ENCODE measurements at places on chromosomes 13 and 19.

DNA sequence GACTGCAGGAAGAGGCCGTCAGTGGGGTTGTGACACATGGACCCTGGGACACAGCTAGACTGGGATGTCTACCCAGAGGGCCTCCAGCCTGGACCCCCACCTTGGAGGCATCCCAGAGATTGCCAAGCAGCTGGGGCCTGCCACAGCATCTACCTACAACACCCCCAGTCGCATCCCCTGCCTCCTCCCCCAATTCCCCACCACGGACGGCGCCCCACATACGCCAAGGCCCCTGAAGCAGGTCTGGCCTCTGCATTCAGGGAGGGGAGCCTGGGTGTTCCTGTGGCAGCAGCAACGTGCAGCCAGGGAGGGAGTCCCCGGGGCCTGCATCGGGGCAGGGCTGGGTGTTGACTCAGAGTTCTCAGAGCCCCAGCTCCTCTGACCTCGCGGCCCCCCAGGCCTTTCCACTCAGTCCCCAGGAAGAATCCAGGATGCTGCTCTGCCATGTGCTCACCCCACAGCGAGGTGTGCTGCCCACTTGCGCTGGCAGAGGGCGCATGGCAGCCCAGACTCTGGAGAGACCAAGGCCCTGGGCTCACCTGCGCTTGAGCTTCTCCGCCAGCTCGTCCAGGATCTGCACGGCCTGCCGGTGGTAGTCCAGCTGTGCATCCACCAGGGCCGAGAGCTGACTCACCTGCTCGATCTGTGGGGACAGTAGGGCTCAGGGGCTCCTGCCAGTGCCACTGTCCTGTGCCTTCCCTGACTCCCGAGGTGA lies 19.6 kb downstream of the MPND start:
- no peak for DNase-seq

DNA sequence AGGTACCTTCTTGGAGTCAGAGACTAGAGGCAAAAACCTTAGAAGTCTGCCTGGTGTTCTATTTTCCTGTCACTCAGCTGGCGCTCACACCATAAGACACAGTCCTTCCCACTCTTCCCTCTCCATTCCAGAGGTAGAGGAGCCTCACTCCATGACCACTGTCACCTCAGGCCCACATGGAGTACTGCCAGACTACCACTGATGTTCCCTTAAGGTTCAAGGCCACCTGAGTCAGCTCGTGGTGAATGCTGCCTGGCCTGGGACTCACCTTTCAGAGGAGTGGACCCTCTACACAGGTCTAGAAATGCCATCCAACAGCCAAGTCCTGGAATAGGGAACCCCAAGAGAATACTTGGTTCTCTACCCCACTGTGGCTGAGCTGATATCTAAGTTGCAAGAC lies 29.9 kb downstream of the RGCC start:
- DNase-seq: no peak

DNA sequence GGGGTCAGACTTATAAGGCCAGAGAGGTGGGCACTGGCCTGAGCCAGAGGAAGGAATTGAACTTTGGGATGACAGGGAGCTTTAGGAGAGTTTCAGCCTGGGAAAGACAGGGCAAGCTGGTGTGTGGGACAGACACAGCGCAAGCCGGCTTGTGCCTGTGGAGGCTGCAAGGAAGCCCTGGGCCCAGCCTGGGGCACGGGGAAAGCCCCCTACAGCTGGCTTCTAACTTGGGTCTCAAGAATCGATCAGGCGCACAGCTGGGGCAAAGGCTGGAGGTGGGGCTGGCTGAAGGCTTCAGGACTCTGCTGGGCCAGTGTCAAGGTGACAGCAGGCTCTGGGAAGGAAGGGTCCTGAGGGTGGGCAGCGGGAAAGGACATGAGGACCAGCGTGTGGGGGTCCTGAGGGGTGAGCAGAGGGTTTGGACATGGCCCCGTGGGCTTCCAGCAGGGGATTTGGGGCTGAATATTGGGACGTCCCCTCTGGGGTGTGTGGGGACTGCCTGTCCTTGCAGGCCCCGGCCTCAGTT lies 3.0 kb downstream of the PTOV1 start:
- DNase-seq: no peak

GRCh38 chr13:113823771-113824170 lies 40.1 kb downstream of the GAS6 start:
- no peak for DNase-seq

GRCh38 chr13:23007426-23007825 lies 173.4 kb upstream of the SGCG start:
- DNase-seq: peak; percentile 33

DNA sequence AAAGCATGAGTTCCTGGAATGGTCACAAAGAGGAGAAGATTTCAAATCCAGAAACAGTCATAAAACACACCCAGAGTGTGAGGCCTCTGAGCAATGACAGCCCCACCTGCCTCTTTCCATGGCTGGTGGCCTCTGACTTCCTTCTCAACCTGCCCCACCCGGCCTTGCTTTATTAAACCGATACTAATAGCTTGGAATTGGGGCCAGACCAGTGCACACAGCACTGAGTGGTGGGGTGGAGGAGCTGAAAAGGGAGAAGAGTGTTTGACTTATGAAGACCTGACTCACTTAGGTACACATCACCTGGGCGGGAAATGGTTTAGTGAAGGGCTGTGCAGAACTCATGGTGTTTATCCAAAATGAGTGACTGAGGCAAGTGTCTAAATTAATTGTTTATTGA lies 20.7 kb upstream of the CEACAM6 start:
- no peak for DNase-seq

GRCh38 chr13:50136226-50136625 lies 121.0 kb downstream of the KCNRG start:
- DNase-seq: no peak

DNA sequence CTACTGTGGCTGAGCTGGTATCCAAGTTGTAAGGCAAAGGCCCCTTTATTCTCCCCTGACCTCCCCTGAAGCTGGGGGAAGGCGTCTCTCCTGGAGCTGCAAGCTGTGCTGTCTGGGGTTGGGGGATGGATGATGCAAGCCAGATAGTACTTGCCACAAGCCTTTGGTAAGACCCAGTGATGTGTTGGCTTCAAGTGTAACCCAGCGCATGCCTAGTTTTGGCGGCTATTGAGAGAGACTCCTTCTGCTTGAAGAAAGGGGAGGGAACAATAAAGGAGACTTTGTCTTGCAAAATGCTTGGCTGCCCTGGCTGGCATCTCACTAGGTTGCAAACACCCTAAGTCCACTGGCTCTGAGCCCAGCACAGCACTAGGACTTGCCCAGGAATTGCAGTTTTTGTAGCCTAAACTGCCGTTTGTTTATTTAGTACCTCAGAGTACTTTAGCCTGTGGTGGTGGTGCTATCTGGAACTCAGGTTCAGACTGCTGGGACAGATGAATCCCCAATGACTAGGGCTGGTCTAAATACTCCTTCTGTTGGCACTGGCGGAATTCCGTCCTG lies 108.2 kb downstream of the TNFSF13B start:
- no peak for DNase-seq

DNA sequence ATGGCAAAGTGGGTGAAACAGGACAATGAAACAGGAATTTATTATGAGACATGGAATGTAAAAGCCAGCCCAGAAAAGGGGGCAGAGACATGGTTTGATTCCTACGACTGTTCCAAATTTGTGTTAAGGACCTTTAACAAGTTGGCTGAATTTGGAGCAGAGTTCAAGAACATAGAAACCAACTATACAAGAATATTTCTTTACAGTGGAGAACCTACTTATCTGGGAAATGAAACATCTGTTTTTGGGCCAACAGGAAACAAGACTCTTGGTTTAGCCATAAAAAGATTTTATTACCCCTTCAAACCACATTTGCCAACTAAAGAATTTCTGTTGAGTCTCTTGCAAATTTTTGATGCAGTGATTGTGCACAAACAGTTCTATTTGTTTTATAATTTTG lies 8.6 kb downstream of the CLN5 start:
- no peak for DNase-seq

GRCh38 chr19:36931684-36932083 lies 15.6 kb downstream of the ZNF568 start:
- no peak for DNase-seq

DNA sequence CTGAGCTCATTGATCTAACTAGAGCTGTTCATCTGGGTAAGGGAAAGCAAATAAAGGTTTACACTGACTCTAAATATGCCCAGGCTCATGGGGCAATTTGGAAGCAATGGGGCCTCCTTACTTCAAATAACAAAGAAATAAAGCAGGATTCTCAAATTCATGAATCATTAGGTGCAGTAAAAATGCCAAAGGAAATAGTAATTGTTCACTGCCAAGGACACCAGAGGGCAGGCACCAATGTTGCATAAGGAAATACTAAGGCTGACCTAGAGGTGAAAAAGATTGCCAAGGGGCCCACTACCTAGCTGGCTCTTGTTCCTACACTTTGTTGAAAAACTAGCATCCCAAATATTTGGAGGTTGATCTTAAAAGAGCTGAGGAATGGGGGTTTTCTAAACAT lies 1686.7 kb upstream of the MIR17HG start:
- no peak for DNase-seq

GRCh38 chr13:79898202-79898826 lies 417.4 kb downstream of the NDFIP2 start:
- no peak for DNase-seq

- DNase-seq: no peak
These were observed 14.4 kb upstream of the PLEKHF1 start for GRCh38 chr19:29650772-29651387.

DNA sequence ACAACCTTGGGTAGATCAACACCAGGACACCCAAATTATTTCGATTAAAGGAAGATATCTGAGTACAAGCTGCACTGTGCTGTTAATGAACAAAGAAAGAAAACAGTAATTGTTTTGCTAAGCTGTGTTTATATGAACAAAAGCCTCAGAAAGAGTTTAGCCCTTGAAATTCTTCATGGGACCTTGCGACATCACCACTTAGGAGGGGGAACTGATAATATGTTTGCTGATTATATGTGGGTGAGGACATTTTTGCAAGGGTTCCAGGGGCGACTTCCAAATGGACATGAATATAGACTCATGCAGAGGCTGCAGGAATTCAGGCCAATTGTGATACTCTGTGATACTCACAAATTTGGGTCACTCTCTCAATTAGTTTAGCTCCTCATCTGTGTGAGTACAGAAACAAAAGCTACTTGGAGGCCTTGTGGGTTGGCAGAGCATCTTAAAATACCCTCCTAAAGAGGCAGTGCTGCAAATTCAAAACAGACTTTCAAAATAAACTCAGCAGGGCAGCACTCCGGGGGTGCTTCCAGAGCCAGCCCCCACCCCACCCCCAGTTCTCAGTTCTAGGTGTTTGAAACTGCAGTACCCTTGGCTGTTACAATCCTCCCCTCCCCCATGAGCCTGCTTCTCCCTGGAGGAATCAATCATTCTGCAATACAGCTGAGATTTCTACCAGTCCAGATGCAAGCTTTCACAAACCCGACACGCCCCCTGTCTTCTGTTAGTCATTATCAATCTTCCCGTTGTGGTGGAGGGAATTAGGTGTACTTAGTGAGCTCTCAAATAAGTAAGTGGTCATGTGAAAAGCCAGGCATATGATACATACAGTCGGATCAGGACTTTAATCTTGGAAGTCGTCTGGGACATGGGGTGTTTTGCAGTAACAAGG lies 97.0 kb upstream of the MBNL2 start:
- DNase-seq: no peak

DNA sequence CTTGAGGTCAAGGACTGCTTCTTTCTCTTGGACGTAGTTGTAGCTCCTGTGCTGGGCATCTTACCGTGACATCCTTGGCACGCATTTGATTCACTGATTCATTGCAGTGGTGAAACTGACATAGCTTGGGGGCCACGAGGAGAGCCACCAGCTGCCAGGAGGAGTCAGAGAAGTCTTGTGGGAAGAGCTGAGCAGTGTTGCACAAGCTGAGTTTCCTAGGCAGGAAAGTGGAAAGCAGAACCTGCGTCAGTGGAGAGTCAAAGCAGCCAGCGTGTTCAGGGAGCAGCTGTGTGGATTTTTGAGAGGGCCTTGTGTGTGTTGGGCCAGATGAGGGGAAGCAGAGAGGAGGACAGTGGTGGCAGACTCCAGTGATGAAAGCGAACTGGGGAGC lies 5.3 kb upstream of the GPR183 start:
- DNase-seq: no peak

GRCh38 chr13:105341256-105341655 lies 1194.2 kb downstream of the EFNB2 start:
- DNase-seq: no peak

GRCh38 chr13:40819797-40820315 lies 30.4 kb downstream of the SLC25A15 start:
- no peak for DNase-seq

GRCh38 chr13:29936051-29936813 lies 85.8 kb upstream of the UBL3 start:
- no peak for DNase-seq

- DNase-seq: no peak
These were observed at the start of gene TMEM38A for GRCh38 chr19:16660763-16661479. TSS of gene TMEM38A (plus strand) at chr19:16661139. CDS start at chr19:16661218, 79 bp downstream.

- DNase-seq: no peak
These were observed 232.0 kb upstream of the SPRY2 start for GRCh38 chr13:80572923-80573316.

GRCh38 chr19:57248646-57249045 lies 8.2 kb downstream of the ZNF805 start:
- no peak for DNase-seq

DNA sequence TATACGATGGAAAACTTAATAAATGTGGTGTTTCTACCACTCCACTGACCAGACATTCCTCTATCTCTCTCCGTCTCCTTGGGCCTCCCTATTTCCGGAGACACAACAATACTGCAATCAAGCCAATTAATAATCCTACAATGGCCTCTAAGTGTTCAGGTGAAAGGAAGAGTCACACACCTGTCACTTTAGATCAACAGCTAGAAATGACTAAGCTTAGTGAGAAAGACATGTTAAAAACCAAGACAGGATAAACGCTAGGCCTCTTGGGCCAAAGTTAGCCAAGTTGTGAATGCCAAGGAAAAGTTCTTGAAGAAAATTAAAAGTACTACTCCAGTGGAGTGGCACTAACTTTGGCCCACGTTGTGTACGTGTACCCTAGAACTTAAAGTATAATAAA lies 22.5 kb downstream of the ZDHHC20 start:
- DNase-seq: no peak

DNA sequence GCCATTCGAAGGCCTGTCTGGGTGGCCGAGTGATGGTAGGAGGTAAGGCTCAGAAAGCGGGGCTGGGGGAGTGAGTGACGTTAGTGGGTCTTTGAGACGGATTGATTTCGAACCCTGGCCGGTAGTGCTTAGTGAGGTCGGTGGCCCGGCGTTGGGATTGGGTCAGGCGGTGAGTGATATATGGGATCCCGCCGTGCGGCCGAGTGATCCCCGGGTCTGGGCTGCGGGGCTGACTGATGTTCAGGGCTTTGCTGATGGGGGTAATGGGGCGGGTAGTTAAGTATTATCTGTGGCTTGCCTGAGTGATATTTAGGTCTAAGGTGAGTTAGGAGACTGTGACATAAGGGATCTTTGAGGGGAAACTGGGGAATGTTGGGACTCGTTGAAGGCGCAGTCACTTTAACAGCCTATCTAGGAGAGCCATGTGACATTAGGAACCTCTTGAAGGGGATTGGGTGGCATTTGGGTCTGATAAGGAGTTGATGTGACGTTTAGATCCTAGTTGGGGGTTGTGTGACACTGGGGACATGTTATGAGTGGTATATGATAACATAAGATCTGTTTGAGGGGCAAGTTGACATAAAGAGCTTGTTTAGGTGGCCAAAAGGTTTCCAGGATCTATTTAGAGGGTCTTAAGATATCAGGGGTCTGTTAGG lies 543 bp downstream of the PSMC4 start:
- no peak for DNase-seq

Measured in renal cortex interstitium (tissue), 15 donors.